ENCODE measurements at places on chromosomes 6 and 20.

GRCh38 chr20:7736336-7736735 lies 203.9 kb downstream of the HAO1 start:
- DNase-seq: no peak

DNA sequence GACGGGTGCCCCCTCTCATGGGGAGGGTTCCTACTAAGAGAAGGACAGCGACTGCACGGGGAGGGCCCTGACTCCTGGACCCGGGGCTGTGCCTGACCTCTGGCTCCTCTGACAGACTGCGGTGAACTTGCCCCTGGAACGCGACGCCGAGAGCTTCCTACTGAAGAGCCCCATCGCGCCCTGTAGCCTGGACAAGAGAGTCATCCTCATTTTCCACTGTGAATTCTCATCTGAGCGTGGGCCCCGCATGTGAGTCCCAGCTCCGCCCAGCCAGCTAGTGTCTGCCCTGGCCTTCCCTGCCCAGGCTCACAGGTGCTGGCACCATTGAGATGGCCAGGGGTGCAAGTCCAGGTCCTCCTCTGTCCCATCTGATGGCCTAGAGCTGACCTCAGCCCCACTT lies 7.2 kb downstream of the CDC25B start:
- no peak for DNase-seq

- DNase-seq: no peak
These were observed 26.0 kb upstream of the MYMX start for GRCh38 chr6:44190715-44191114.

DNA sequence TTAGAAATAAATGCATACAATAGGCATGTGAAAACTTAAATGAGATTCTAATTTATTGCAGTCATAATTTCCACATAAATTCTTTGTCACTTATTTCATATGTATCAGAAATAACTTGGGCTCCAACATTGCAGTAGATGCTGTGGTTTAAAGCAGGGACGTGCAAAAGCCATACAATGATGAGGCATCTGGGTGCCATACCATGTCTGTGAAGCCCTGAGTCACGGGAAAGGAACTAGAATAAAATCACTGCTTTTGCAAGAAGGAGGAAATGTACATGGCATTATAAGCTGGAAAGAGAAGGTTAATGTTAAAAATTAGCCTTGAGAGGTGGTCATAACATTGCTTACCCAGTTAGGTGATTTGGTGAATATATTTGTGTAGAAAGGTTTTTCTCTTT lies 180.4 kb downstream of the SASH1 start:
- DNase-seq: no peak

DNA sequence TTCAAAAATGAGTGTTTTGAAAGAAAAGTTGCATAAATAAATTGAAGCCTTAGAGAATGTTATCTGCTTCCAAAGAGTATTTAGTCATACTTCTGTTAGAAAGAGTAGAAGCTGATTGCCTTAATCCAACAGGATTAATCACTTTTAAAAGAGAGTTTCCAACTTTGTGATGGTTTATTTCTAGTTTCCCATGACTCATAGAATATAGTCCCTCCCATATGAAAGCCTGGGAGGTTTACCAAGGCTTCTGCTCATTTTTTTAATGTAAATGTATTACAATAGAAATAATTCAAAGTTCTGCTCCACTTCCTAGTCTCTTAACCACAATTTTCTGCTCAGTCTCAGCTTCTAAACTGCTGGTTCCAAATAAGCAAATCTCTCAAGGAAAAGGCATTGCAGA lies 118.0 kb upstream of the IRAK1BP1 start:
- no peak for DNase-seq

DNA sequence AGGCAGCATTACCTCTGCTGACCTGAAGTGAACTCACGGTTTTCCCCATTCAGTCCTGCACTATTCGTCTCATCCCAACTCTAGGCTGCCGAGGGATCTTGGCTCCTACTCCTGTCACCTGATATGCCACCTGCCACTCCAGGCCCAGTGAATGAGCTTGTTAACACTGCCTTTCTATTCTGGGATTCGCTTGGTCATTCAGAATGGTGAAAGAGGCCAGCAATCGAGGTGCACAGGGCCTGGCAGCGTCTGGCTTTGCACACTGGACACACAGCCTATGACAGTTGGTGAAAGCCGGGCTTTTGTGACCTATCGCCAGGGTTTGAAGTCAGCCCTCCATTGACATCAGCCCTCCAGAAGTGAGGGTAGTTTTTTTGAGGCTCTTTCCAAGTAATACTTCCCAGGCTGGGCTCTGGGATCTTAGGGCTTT lies 59.3 kb upstream of the MYL9 start:
- DNase-seq: no peak

DNA sequence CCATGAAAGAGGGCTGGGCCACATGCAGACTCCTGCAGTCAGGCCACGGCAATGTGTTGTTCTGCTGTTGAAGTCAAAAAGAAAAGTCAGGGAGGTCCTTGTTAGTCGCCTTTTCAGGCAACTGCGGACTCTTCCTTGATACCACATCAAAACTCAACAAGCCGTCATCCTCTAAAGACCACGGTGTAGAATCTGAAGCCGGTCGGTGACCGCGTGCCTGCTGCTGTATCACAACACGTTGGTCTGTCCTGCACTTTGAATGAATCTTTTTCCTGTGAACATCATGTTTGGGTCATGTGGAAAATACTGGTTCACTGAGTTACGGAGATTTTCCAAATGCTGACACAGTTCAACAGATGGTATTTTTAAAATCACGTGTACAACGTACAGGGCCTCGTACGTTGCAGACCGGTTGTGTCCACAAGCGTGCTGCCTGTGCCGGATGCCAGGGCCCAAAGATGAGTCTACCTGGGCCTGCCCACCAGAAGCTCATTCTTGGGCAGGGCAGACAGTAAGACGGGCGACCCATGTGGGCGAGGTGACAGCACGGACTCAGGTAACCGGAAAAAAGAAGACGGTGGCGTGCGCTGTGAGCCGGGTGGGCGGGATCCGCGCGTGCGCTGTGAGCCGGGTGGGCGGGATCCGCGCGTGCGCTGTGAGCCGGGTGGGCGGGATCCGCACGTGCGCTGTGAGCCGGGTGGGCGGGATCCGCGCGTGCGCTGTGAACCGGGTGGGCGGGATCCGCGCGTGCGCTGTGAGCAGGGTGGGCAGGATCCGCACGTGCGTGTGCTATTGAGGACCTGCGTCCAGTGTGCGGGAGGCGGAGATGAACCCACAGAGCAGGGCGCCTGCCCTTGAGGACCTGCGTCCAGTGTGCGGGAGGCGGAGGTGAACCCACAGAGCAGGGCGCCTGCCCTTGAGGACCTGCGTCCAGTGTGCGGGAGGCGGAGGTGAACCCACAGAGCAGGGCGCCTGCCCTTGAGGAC lies 114.5 kb downstream of the FAM120B start:
- DNase-seq: no peak

- DNase-seq: no peak
These were observed 654 bp downstream of the FAM8A1 start for GRCh38 chr6:17600527-17601385.

All from foreskin melanocyte (primary cell).